ENCODE measurements at places on chromosomes 5 and 9.

DNA sequence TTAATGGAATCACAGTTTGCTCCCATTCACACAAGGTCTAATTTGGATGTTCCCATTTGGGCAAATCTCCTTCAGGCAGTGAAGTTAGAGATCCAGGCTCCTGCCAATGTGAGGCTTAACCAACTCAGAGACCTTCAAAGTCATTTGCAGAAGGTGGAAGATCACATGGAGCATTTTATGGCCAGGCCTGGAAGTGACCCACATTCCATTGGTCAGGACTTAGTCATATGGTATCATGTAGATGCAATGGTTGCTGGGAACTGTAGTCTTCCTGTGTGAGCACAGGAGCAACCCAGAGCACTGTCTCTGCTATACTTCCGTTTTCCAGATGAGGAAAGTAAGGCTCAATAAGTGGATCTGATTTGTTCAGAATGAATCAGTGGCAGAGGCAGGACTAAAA lies 292.7 kb upstream of the SMARCA2 start:
- DNase-seq = no peak

- no peak for DNase-seq
These were observed 3.2 kb downstream of the OTP start for GRCh38 chr5:77635067-77635916.

DNA sequence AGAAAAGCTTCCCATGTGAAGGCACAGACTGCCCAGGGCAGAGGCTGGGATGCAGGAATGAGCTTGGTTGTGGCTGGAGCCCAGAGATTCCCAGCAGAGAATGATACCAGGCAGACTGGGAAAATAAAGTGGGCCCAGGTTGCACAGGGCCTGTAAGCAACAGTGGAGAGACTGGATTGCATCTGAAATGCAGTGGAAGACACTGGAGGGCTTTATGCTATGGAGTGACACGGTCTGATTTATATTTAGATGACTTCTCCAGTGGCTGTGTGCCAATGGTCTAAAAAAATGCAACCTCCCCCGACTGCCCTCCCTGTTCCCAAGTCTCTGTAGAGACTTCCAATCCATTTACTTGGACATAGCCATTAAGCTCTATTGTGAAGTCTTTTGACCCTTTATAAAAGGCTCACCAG lies 951.1 kb upstream of the DMAC1 start:
- no peak for DNase-seq

DNA sequence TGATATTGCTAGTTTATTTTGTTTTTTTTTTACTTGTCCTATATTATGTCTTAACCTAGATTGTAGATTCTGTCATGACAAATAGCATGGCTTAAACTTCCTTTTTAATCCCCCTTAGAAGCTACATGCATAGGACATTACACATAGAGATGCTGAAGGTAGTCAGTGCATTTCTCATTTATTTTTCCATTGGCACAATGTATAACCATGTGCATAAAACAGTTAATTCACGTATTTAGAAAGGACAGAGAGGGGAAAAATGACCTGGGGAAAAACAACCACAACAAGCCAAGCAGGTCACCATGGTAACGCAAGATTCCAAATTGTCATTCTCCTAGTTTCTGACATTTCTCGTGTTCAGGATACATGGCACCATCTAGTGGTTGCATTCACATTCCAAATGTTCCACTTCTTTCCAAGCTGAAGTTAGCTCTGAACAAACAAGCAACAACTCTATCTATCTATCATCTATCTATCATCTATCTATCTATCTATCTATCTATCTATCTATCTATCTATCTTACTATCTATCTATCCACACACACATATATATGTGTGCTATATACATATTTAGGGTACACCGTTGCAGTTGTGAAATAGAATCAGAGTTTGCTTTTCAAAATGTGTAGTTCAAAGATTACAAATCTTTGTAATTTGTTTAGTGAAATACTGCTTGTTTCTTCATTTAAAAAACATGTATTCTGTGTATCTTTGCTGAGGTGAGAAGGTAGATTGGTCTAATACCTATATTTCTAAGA lies 487.2 kb upstream of the ST8SIA4 start:
- DNase-seq = no peak

GRCh38 chr5:132003170-132003744 lies 8.2 kb downstream of the ACSL6 start:
- DNase-seq = no peak

GRCh38 chr5:95035891-95036685 lies 248.8 kb downstream of the MCTP1 start:
- no peak for DNase-seq

DNA sequence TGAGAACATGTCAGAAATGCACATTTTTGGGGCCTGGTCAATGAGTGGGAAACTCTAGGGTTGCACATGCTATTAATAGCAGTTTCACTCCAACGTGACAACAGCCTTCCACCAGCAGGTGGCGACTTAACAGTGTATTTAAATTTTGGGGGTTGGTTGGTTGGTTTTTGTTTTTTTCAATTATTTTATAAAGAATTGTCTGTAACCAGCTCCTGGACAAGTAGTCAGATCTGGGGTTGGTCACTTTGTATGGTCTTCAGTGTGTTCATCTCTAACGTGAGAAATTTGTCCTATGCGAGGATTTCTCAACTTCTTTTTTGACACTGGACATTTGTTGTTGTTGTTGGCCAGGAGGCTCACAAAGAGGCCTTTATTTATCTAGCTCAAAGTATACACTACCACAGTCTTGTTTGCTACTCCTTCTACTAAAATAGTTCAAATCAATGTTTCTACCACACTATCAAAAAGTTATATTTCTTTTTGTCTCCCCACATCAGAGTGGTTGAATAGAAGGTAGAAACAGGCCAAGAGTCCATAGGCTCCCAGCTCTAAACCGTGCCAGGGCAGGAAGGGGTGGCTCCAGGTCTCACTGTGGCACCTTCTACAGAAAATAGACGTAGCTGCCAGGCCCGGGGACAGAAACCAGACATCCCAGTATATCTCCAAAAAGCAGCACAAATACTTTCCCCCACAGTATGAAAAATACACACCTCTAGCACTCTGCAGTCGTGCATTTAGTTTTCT lies 110.4 kb downstream of the TRPM6 start:
- peak; percentile 63 for DNase-seq

- no peak for DNase-seq
These were observed 23.7 kb downstream of the P4HA2 start for GRCh38 chr5:132203916-132204315.

DNA sequence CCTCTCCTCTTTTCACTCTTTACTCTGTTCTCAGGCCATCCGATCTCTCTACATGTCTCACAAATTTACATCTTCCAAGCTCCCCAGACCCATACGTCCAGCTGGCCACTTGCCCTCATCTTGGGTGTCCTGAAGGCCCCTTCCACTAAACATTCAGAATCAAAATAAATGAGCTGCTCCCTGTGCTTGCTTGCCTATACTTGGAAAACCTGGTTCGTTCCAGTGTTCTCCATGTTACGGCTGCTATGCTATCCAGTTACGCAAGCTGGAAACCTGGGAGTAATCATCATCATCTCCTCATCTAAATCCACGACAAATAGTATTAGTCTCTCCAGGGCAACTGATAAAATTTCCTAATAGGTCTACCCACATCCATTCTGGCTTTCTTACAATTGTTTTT lies 165.0 kb upstream of the FBXL17 start:
- no peak for DNase-seq

DNA sequence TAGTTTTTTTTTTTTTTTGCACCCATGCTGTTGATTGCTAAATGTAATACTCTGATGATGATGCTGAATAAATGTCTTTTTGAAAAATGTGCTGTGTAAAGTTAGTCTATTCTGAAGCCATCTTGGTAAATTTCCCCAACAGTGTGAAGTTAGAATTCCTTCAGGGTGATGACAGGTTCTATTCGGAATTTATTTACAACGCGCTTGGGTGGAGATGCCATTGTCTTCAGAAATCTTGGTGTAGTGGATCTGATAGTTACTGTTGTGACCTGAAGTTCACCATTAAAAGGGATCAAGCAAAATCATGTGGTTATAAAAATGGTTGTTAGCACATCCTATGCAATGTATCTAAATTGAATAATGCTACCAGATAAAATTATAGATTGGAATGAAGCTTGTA lies 36.3 kb upstream of the DMRT1 start:
- no peak for DNase-seq

GRCh38 chr5:66704790-66705425 lies 108.7 kb downstream of the MAST4 start:
- DNase-seq = no peak

GRCh38 chr9:87826331-87826730 lies 56.3 kb upstream of the SPATA31E1 start:
- DNase-seq = no peak

- no peak for DNase-seq
These were observed 157.5 kb downstream of the TRIM32 start for GRCh38 chr9:116844621-116845020.

- no peak for DNase-seq
These were observed 10.2 kb downstream of the SLC6A18 start for GRCh38 chr5:1235379-1235778.

DNA sequence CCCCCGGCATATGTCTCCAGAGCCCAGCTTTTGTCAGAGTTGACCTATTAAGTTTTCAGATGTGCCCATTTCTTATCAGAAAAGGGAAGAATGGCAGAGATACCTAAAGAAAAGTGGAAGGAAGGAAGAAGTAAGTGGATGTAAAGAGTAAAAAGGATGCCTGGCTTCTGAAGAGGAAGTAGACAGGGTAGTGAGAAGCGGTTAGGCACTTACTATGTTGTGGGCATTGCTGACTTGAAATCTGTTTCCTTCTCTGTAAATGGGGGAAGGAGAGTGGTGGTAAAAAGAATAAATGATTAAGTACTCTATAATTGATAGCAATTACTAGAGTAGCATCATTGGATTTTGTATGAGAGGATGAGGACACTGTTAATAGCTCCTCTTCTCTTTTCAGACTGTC lies 9.9 kb downstream of the ANP32B start:
- no peak for DNase-seq

GRCh38 chr5:176611435-176611834 lies 1.5 kb upstream of the GPRIN1 start:
- peak; percentile 39 for DNase-seq

- no peak for DNase-seq
These were observed 169.1 kb upstream of the CDH18 start for GRCh38 chr5:20157089-20157488.

DNA sequence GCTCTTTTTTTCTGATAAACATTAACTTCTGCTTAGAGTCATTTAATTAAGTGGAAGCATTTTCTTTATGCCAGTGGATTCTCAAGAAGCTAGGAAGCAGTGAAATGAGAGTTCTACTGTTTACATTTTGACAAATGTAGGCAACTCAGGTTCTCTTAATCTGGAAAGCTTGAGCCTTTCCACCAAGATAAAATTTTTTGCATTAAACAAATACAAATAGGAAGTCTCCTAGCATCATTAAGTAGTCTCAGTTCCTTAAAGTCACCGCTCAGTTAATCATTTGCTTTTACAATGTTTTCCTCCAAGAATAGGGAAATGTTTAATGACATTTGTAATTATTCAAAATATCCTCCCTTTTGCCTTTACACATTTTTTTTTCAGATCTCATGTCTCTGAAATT lies 290.4 kb upstream of the PDE4D start:
- no peak for DNase-seq

DNA sequence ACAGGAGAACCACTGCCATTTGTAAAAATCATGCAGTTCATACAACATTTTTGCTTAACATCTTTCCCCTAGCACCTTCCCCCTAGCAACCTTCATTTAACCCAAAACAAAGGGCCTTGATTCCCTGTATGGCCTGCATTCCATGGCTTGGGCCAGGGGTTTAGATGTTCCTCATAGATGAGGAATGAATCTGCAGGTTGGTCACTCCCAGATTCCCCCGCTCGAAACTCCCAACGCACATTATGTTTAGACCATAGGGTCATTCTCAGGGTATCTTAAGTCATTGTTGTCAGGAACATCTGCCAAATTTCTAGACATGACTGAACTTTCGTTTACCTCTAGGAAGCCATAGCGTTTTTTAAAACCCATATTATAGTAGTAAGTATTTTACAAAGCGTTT lies 282.2 kb upstream of the VLDLR start:
- DNase-seq = no peak

GRCh38 chr5:154962494-154962893 lies 21.6 kb downstream of the MRPL22 start:
- DNase-seq = no peak

GRCh38 chr9:69130456-69131441 lies 43.3 kb upstream of the TJP2 start:
- DNase-seq = no peak
